Upper lobe of left lung (tissue), 6 donors: ENCODE measurements at places on chromosomes 1 and 21.

DNA sequence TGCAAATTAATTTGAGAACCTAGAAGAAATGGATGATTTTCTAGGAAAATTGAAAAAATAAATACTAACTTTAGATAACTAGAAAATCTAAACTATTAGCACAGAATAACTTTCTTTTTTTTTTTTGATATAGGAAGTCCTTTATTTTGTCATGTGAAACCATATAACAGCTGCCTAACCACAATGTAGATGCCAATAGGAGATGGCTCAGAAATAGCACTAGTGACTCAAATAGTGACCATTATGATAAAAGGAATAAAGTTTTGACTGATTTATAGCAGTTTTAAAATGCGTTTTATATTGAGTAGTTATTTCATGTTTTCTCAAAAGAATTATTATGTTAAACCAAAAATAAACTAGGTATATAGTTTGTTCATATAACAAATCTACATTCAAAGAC lies 158.0 kb upstream of the CACYBP start:
- no peak for DNase-seq

- no peak for DNase-seq
Observed at GRCh38 chr1:226660410-226661182, 78.5 kb downstream of the ITPKB start.

GRCh38 chr1:115946116-115946515 lies 30.2 kb upstream of the SLC22A15 start:
- peak; percentile 85 for DNase-seq

GRCh38 chr1:241485145-241485544 lies 34.4 kb downstream of the FH start:
- no peak for DNase-seq

DNA sequence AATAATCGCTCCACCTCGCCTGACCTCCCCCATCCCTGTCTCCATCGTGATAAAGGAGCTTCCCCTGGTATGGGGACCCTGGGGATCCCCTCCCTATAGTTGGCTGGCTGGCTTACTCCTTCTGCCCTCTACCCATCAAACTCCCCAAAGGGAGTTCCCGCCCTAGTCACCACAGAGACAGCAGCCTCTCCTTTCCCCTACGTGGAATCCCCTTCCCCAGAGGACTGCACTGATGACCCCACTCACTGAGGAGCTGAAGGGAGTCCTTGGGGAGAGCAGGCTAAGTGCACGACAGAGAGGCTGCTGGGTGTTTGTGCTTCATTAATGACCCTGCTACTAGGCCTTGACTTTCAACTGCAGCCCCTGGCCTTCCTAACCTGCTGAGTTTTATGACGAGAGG lies 1.9 kb downstream of the CADM3 start:
- no peak for DNase-seq

GRCh38 chr1:221510793-221511503 lies 230.9 kb downstream of the DUSP10 start:
- DNase-seq = no peak

DNA sequence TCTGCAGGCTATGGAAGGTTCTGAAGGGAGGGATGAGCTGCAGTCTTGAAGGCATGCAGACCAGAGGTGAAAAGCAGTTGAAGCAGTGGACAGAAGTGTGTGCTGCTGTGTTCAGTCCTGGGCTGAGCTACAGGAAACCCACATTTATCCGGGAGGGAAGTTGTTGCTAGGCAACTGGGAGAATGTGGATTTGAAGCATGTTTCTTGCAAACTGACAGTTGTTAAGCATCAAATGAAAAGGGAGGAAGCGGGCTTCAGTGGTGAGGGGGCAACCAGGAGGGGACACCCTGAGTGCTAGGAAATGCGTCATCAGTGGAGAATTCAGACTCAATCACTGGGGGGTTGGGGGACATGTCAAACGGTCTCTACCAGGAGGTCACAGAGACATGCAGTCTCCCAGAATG lies 28.7 kb downstream of the ABCA4 start:
- no peak for DNase-seq

DNA sequence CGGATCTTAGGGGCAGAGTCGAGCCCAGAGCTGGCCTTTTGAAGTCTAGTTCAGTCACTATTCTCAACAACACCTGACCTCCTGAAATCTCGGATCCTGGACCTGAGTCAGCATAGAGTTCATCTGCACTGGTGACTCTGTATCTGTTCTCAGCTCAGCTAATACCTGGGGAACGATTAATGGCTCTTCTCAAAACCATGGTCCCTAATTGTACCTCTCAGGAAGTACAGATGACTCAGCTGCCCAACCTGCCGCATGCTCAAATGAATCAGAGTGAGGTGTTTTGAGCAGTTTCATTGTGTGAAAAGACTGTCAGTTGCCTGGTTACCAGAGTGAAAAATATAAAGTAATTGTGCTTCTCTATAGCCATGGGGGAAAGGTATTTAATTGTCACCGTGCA lies 89.2 kb downstream of the SLC35F3 start:
- no peak for DNase-seq

GRCh38 chr1:17735348-17735747 lies 19.8 kb upstream of the ACTL8 start:
- no peak for DNase-seq
